ENCODE measurements at places on chromosomes 4 and X. TPM values are rescaled to one million over a fixed set of nuclear protein-coding genes. Genes with fewer than 3 reads are reported as not detected.

DNA sequence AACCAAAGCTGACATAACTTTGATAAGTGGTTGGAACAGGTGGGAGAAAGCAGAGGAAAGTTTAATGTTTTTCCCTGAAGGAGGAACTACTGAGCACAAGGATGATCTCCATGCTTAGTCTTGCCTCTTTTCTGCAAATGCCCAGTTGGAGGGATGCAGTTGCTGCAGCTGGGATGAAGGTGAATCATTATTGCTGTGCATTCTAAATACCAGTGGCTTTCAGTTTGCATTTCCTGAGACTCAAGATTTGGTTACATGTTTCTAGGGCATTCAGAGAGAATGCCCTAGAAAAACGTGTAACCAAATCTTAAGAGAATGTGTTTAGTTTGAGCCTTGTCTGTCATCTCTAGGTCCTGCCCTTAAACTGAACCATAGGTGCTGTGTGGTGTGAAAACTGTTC is 42.2 kb downstream of the METTL14 start:
- DNase-seq, result no peak

GRCh38 chrX:79530310-79531108 is 163.4 kb upstream of the ITM2A start:
- no peak for DNase-seq

GRCh38 chr4:180698550-180699195 is 1544.5 kb upstream of the TENM3 start:
- no peak for DNase-seq

- no peak for DNase-seq
Observed at GRCh38 chr4:10237131-10237530, 120.5 kb upstream of the WDR1 start.

GRCh38 chr4:174999407-174999806 is 81.2 kb downstream of the ADAM29 start:
- DNase-seq, result no peak

DNA sequence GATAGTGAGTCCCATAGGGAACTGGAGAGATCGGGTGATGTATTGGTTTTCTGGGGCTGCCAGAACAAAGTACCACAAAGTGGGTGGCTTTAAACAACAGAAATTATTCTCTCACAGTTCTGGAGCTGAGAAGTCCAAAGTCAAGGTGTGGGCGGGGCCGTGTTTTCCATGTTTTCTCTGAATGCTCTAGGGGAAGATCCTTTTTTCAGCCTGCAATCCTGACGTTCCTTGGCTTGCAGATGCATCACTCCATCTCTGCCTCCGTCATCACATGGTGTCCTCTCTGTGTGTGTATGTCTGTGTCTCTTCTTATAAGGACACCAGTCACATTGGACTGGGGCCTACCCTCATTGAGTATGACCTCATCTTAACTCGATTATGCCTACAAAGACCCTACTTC is 7.9 kb upstream of the GPM6B start:
- no peak for DNase-seq

- no peak for DNase-seq
Observed at GRCh38 chr4:99571883-99572282, 2.7 kb upstream of the MTTP start.

DNA sequence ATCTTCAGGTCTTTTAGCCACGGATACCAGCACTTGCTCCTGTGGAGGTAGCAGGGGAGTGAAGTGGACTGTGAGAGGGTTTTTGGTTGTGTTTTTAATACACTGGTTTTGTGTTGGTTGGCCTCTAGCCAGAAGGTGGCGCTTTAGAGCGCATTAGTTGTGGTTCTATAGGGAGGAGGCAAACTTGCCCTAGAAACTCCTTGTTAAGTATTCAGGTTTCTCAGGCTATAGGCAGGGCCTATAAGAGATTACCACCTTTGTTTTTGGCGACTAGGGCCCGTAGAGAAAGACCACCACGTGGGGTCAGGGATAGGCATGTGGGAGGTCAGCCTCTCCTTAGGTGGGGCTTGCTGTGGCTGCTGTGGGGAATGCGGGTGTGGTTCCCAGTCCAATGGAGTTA is 221.6 kb upstream of the SPANXN4 start:
- DNase-seq, result no peak

- no peak for DNase-seq
Observed at GRCh38 chr4:185730849-185731608, 81.0 kb downstream of the SORBS2 start.

GRCh38 chr4:140095694-140096482 is 58.1 kb downstream of the MAML3 start:
- peak; percentile 35 for DNase-seq

DNA sequence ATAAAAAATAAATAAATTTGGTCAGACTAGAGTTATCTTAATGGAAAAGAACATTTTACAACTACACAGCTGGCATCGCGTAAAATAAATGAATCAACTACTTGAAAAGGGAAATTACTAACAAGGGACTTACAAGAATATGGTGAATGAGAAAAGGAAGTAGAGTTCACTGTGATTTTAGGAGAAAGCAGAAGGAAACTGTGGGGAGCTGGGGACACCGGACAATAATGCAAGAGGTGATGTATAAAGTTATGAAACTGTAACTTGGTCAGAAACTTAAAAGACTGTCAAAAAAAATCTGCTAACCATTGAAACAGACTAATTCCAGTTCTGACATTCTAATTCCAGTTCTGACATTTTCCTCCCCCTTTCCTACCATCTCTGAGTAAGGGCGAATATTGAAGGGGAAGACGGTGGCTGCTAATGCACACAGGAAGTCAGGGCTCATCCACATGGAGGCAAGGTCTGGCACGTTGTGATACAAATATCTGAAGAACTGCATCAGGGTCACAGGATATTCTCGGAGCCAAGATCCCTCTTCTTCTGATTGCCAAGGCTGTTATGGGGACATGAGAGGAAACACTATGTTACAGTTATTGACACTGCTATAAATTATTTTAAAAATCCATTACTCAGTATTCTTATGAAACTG is 170.5 kb downstream of the CDS1 start:
- no peak for DNase-seq

- DNase-seq, result no peak
Observed at GRCh38 chr4:3073158-3074077, 920 bp downstream of the HTT-AS start.

DNA sequence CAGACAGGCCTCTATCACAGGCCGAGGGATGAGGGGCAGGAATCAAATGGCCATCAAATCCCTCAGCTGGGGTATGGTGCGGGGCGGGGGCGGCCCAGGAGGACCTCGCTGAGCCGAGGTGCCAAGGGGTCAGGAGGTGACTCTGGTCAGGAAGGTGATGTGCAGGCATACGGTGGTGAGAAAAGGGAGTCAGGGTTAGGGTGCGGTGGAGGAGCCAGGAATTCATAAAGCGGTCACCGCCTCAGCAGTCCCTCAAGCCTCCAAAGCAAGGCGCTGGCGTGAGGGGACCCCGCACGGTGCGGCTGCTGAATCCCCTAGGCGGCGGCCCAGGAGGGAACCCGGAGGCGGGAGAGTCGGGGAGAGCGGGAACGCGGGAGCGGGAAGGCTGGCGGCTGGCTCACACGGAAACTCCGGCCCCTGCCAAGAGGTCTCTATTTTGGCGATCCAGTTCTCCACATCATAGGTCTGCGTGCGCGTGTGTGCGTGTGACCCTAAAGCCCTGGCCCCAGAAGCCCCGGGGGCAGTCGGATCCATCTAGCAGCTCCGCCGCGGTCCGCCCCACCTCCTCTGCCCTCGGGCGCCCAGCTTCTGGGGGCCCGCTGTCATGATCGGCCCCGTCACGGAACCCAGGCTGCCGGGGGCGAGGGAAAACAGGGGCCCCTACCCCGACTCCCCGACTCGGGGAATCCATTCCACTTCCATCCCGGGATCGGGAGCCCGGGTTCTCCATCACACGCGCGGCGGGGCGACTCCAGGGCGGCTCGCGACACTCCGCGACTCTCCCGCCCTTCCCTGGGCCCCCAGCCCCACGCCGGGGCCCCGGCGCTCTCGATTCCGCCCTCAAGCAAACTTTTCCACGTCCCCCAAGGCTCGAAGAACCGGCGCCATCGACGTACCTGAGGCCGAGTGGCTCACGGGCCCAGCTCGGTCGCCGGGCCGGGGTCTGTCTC is 593 bp downstream of the ELF4 start:
- DNase-seq, result peak; percentile 29

Gene EDA
- total RNA-seq, result 7.2 TPM

Gene GYPB
- not detected for total RNA-seq

Gene CTAG1A
- not detected for total RNA-seq

Gene BST1
- 6.9 TPM for total RNA-seq

Gene PASD1
- total RNA-seq, result not detected

Gene SMIM10
- total RNA-seq, result 2.1 TPM

Gene MAGEA2B
- total RNA-seq, result not detected

Gene MID1
- 48.4 TPM for total RNA-seq

All from mucosa of descending colon (tissue), 3 donors.